ENCODE measurements at places on chromosomes 2 and 18. TPM values are rescaled to one million over a fixed set of nuclear protein-coding genes. Genes with fewer than 3 reads are reported as not detected.
A peak's percentile ranks its signal among the peaks of the same experiment; 100 is the strongest.

GRCh38 chr2:180722551-180723239 is 257.7 kb upstream of the UBE2E3 start:
- no peak for DNase-seq

The ZSWIM2 gene
- polyA plus RNA-seq: not detected

DNA sequence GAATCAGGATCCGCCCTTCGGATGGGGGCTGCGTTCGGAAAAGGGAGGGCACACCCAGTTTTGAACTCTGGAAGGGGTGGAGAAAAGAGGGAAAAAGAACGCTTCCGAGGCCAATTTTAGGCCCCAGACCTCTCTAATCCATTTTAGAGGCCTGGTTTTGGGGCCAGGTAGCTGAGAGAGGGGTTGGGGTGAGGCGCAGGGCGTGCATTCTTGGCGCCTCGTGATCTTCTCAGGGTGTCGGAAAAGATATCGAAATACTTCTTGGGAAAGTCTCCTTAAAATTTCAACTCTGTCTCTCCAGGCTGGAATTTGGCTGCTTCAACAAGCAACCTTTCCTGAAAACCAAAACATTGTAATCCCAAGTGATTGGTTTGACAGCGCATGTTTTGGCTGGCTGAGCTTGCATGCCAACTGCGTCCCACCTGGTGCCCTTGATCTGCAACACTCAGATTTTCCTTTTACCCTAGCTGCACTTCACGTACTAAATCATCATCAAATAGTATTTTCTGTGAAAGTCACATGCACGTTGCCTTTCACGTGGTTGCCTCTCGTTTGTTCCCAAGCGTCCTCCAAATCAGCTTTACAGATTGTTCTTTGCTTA is 864 bp upstream of the XPO1 start:
- DNase-seq: no peak

DNA sequence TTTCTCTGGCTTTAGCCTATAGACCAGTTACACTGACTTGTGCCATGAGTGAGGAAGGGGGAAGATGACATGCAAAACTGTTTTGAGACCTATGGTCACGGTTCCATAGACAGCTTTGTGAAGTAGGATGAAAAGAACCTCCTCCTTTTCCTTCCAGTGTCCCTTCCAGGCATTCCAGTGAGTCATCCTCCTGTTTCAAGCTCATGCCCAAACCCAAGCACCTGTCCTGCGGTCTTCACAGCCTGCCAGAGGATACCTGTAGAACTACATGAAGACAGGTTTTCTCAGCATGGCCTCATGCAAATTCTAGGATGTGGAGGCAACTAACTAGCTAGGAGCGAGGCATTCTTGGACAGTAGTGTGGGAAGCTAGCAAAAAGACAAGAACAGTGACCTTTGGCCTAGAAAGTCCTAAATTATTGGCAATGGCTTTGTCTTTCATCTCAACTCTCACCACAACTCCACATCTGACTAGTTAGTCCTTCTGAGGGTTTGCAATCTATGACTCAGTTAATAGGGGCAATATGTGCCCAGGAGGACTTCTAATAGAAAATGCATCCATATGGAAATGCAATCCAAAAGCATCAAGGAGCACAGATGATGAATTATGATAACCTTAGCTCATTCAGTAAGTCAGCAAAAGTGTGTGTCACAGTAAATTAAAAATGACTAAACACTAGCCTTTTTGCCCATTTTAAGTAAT is 154.7 kb downstream of the RBM43 start:
- DNase-seq: peak; percentile 4

DNA sequence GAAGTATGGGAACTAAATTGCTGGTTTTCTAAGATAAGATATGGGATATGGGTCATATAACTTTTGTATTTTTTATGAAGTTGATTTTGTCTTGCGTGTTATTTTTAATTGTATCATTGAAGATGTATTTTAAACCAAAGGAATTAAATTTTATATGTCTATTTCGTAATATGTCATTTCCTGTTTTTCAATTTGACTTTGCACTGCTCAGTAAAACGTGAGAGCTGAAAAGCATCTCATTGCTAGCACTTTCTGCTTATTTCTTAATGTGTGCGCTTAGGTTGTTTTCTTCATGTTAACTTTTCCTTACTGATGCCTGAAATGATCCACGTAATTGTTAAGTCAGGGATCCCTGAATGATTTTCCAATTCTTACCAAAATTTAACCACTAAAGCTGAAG is 41.2 kb upstream of the KLF11 start:
- no peak for DNase-seq

DNA sequence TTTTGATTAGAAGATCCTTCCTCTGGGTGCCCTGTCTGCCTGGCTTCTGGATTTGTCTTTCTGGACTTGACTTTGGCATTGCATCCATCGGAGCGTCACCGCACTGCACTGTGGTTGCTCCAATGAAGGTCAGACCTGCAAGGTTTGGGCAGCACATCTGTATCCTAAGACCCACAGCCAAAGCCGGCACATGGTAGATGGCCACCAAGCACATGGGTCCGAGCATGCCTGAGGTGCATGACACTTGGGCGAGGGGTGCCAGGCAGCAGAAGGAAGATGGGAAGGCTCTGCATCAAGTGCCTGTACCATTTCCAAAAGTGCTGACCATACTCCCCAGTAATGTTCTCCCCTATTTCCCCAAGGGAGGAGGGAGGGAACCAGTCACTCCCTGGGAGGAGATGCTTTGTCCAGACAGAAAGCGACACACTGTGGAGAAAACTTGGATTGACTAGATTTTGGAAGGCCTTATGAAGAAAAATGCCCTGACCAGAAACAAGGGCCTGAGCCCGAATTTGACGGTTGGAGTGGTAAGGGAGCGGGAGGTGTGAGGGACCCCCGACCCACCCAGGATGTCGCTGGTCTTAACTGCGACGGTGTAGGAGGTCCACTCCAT is 149.9 kb downstream of the LOXHD1 start:
- DNase-seq: no peak

GRCh38 chr18:57062844-57063243 is 84.0 kb upstream of the BOD1L2 start:
- no peak for DNase-seq

DNA sequence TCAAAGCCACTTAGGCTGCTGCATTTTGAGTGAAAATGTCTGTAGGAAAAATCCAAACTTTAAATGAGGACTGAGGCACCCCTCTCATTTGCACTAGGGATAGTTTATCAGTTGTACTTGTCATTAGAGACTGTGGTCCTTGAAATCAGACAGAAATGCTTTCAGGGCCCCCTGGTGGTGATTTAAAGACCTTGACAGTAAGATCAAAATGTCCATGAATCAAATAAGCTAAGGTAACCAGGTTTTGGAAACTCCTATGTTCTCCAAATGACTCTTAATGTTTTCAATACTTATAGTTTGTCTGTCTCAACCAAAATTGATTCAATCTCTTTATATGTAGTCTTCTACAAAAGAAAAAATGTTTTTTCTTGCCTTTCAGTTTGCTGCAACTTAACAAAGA is 28.8 kb upstream of the DDX18 start:
- peak; percentile 7 for DNase-seq

- DNase-seq: no peak
These were observed 516 bp downstream of the EIF2AK2 start for GRCh38 chr2:37156071-37156856.

The TRABD2A gene
- 0.54 TPM for polyA plus RNA-seq

- no peak for DNase-seq
These were observed 79.0 kb downstream of the CCDC150 start for GRCh38 chr2:196718419-196719109.

GRCh38 chr2:20669562-20670314 is 2.8 kb downstream of the GDF7 start:
- no peak for DNase-seq

DNA sequence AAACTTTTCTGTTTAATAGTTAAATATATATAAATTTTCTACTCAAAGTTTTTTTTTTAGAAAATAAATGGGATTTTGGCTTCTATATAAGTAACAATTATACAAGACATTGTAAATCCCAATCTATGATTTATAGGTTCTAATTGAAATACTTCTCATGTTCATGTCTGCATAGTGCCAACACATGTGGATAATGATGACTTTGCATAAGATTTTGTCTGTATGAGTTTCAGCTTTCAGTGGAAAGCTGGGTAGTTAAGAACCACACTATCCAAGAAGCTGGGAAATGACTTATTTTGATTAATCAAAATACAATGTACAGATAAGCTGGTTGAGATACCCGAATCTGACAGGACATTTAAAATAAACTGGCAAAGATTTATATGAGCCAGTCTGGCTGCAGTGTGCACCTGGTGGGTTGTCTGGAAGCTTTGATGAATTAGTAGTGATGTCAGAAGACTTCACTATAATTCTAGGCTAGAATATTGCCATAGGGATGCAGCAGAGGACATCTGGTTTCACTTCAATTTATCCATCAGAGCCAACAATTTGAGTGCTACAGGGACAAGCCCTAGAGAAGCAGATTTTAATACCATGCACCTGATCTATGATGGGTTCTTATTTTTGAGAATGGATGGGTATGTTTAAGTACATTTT is 45.4 kb downstream of the EML6 start:
- DNase-seq: no peak

The NYAP2 gene
- polyA plus RNA-seq: not detected

The RBFA gene
- polyA plus RNA-seq: 20.0 TPM

- no peak for DNase-seq
These were observed 25.0 kb upstream of the MSGN1 start for GRCh38 chr2:17791121-17791816.
